Lower leg skin (tissue), 4 donors: ENCODE measurements at places on chromosomes 12 and 14. TPM values are rescaled to one million over a fixed set of nuclear protein-coding genes. Genes with fewer than 3 reads are reported as not detected.

Gene ARHGAP9
- 3.2 TPM for total RNA-seq

DNA sequence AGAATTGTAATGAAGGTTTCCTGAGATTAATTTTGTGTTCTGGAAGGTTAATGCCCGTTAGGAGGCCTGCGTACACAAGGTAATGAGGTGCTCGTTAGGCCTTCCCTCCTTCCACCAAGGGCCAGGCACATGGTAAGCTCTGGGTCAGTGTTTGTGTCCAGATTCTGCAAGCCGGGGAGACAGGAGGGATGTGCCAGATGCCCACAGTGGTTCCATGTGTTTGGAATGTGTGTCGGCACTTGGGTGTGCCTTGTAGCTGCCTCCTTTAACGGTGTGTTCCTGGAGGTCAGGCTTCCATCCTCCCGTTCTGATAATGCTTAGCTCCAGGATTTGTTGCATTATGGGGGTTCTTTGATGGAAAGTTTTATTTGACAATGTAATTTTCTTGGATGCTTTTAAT is 5.7 kb downstream of the TRAF3 start:
- DNase-seq, result no peak

GRCh38 chr12:117768860-117769259 is 199.9 kb downstream of the KSR2 start:
- DNase-seq, result no peak

- no peak for DNase-seq
Measured at GRCh38 chr12:64501486-64501885, 49.6 kb downstream of the TBK1 start.

GRCh38 chr14:103428723-103429556 is 43.7 kb downstream of the MARK3 start:
- DNase-seq, result no peak
